T-cell (primary cell): ENCODE measurements at places on chromosomes 1 and 21.

DNA sequence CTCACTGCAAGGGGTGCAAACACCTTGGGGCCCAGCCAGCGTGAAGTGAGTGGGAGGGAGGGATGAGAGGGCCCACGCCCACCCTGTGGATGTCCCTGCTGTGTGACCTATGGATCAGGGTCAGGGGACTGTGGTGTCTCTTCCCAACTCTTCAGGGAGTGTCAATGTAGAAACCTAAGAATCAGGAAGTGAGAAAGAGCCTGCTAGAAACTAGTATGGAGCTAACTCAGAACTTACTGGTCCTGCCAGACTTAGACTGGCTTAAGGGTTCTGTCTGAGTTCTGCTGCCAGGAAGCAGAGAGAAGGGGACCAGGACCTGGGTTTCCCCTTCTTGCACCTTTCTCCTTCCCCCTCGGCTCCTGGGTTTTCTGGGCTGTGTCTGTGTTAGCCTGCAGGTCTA, 1.8 kb upstream of the IL10 start:
- no peak for DNase-seq

- DNase-seq: no peak
Measured at GRCh38 chr1:206606867-206607266, 5.4 kb downstream of the EIF2D start.

- no peak for DNase-seq
Measured at GRCh38 chr1:160402001-160402795, 1.8 kb downstream of the VANGL2 start.

DNA sequence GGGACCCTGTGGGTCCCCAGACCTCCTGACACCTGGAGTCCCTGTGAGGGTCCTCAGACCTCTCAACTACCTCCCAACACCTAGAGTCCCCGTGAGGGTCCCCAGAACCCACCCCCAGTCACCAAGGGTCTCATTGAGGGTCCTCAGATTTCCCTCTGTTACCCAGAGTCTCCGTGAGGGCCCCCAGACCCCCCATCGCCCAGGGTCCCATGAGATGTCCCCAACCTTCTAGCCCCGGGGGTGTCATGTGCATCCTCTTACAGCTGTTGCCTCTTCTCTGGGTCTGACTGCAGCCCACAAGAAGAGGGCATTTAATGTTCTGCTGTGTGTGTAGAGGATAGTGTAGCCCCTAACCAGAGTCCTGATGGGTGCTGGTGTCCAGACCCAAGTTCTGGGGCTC, 2.0 kb upstream of the GJC2 start:
- no peak for DNase-seq

GRCh38 chr1:156721535-156721934, 6.7 kb upstream of the METTL25B start:
- DNase-seq: no peak

- DNase-seq: no peak
Measured at GRCh38 chr1:230754796-230755195, 7.6 kb downstream of the CAPN9 start.

- DNase-seq: no peak
Measured at GRCh38 chr1:159943908-159944622, 1.3 kb downstream of the IGSF9 start.

DNA sequence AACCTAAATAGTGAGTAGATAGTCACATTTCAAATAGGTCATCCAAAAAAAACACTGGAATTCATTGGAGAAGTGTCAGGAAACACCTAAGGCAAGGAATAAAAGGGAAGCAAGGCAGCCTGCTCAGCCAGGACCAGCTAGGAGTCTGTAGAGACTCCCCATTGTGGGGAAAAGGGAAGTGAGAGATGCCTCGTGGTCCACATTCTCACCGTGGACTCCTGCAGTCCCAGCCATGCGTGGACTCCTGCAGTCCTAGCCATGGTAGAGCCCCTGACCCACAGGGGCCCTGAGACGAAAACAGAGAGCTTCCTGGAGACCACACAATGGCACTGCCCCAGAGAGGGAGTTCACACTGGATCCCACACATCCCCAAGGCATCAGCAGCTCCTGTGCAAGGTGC, 97.5 kb downstream of the LRIG2 start:
- no peak for DNase-seq

DNA sequence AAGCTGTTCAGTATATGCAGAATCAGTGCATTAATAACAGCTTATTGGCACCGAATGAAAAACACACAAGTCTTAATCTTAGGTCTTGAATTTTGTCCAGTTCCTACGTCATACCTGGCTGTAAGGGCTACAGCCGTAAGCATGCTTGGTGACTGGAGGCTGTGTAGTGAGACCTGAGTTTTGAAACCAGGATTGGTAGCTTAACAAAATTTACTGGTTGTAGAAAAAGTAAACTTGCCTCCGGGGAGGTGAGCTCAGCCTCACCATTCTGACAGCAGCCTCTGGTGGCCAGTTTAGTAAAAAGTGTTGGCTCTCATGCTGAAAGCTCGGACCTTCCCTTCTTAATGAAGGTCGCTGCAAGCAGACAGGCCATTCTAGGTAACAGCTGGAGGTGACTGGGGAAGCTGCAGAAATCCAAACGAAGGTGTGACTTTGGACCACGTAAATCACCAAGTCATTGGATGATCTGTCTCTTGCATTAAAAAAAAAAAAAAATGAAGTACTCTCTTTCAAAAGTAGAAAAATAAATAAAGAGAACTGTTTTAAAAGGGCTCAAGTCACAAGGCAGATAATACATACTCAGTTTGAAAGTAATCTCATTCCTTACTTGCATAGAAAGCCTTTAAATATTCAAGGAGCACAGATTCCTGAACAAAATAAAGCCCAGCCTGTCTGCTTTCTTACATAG, 48.9 kb downstream of the HLCS start:
- no peak for DNase-seq

- no peak for DNase-seq
Measured at GRCh38 chr21:46029186-46029924, 47.8 kb downstream of the COL6A1 start.

- no peak for DNase-seq
Measured at GRCh38 chr1:60692031-60692430, 390.3 kb upstream of the NFIA start.

DNA sequence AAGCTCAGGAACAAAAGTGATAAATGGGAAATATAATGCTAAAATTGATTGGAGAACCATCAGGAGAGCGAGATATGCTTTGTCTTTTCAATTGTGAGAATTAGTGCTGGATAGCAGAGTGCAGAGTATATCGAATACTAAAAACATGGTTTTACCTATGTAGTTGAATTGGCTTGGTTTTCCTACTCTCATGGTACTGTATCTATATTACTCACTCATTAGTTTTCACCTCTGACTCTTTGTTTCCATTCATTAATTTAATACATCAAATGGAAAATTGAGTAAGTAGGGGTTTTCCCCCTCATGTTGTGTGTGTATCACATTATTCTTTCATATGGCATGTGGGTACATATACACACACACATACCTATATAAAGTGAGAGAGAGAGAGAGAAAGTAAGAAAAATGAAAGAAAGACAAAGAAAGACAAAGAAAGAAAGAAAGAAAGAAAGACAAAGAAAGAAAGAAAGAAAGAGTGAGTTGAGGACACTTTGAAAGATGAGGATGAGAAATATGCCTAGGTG, 1574.5 kb downstream of the MRPL39 start:
- no peak for DNase-seq
